OCI-LY7 (cell line): ENCODE measurements at places on chromosomes 2 and 18.

GRCh38 chr2:10457846-10458598 is 9.9 kb upstream of the ODC1 start:
- DNase-seq, result no peak

DNA sequence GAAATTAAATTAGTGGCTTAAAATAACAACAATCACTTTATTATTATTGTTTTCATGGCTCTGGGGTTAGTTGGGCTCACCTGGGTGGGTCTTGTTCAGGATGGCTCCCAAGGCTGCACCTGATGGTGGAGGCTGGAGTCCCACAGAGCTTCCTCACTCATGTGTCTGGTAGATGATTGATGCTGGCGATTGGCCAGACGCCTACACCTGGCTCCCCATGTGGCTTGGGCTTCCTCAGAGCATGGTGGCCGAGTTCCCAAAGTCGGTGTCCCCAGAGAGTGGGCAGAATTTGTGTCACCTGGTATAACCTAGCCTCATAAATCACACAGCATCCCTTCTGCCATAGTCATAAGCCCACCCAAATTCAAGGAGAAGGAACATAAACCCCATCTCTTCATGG is 18.2 kb downstream of the DBI start:
- DNase-seq, result no peak

DNA sequence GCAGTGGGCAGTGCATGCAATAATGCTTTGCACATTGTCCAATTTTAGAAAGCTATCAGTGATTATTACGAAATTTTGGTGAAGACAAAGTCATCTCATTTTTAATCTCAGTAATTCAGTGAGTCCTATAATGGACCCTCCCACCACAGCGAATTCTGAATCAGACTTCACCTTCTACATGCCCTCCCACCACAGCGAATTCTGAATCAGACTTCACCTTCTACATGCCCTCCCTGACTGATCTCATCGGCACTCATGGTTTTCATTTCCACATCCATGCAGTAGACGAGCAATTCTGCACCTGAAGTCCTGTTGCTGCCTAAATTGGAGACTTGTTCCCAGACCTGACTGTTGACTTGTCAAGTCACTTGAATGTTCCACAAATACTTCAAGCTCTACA is 522.3 kb downstream of the EIPR1 start:
- DNase-seq, result no peak

DNA sequence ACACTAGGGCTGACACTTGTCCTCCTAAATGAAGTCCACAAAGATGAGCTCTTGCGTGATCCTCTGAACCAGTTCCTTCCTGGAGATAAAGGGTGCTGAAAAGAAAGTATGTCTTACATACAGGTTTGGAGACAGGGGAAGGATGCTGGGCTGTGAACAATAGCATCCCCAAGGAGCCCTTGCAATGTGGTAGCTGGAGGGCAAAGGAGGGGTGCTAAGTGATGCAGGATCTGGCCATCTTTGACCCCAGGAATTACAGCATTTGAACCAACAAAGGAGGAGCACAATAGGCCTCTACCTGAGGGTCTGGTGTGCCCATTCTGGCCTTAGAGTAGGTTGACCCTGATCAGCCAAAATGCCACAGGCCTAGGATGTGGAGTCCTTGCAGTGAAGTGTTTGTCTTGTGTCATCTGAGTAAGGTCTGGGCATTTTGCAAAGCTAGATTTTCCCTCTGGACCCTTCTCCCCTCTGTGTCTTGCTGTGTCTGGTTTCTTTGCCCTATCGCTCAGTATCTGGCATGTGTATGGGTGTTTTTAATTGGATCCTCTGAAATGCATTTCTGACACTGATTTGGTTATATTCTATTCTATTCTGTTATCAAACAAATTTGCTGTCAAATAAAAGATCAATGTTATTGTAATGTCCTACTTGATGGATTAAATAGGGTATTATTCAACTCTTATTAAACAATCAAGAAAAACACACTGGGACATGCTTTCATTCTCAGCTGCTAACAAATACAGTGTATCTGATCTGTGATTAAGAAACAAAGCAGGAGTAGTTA is 364.8 kb upstream of the MEIS1 start:
- no peak for DNase-seq

DNA sequence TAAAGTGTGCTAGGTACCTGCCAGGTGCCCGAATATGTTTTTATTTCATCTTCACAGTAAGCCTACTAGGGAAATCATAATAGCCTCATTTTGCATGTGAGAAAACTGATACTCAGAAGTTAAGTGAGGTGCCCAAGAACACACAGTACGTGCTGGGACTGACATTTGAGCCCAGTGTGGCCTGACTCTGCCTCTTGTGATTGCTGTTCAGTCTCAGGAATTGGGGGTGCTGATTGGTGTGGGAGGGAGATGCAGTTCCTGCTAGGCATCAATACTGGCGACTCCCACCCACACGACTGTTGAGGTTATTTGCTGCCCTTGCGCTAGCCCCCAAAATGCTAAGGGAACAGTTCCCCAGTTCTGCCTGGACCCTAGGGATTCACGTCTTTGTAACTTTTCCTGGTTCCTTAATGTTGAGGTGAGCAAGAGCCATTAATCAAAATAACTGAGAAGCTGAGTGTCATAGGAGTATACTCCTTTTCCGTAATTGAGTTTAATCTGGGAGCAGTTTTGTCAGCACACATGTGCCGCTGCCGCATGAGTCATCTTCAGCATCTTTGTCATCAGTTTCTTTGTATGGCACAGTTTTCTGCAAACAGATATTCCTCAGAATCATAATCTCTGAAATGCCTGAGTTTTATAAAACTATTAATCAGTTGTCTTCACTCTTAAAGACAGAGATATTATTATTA is 120.7 kb downstream of the NCK2 start:
- DNase-seq, result no peak

DNA sequence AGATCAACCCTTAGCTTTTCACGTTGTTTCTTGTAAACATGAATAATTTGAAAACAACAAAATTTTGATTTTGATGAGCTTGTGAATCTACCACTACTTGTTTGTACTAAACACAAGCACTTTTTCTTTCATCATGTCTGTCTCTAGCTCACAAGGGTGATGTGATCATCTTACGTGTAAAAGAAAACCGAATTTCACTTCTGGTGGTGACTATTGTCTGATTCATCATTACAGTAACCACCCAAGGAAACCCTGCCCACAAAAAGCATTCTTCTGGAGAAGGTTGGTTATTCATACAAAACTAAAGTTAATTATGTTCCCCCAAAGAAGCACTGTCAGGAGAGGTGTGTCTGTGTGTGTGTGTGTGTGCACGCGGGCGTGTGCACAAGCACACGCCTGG is 285.4 kb downstream of the ZNF516 start:
- no peak for DNase-seq

DNA sequence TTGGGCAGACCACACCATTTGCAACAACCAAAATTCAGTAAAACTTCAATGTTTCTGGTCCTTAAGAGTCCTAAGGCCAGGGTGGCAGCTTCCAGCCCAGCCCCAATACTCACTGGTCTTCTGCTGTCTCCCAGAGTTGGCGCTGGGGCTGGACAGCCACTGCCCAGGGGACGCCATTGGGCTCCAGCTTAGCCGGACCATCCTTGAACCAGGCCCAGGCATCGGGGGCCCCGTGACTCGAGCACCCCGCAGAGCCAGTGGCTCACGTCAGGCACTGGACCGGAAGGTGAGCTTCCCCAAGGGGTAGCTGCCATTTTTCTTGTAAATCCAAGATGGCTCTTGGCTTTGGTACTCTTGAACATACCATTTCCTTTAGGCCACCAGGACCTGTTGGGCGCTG is 21.8 kb downstream of the SNED1 start:
- no peak for DNase-seq

GRCh38 chr18:12726774-12727550 is 24.1 kb downstream of the PSMG2 start:
- DNase-seq, result peak; percentile 76

GRCh38 chr2:235358981-235359471 is 134.8 kb upstream of the AGAP1 start:
- no peak for DNase-seq

DNA sequence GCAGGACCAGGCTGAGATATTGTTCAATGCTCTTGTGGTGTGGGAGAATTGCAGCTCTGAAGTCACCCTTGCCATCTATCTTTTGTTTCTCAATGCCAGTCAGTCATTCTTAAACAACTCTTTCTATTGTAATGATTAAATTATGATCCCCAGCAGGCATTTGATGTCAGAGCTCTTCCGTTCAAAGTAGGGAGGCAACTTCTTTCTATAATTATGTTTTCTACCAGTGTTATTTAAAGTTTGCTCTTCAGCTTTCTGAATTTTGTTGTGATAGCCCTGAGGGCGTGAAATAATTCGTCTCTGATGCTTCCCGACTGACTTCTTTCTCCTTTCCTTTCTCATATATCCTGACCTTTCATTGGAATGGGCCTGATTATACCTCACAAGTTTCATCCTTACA is 161.4 kb upstream of the KLHL14 start:
- no peak for DNase-seq

GRCh38 chr18:5630057-5630899 is 86.5 kb upstream of the EPB41L3 start:
- no peak for DNase-seq

DNA sequence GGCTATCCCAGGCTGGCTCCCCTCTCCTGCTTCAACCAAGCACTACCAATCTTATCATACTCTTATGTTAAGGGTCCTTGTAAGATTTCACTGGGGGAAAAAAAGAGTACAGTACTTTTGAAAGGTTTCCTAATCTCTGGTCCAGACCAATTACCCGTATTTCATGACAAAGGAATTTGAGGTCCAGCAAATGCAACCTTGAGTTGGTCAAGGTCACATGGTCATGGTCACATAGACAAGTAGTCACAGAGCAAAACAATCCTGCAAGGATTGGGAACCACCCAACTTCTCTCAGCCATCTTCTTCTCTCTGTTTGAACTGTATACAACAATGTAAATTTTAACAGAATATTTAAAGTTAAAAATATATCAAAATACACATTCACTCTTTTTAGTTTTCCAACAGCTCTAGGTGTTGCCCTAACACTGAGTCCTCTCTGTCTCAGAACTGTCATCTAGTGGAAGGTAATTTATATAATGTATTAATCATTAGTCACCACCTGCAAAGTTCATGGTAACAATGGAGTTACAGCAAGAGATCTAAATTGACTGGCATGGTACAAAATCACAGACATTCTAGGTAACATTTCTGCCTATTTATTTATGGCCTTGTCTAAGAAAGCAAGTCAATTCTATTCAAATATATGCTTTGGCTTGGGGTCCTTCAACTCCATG is 21.5 kb downstream of the DTNB start:
- DNase-seq, result no peak

GRCh38 chr2:219350710-219351221 is 18.2 kb upstream of the RESP18 start:
- DNase-seq, result no peak

DNA sequence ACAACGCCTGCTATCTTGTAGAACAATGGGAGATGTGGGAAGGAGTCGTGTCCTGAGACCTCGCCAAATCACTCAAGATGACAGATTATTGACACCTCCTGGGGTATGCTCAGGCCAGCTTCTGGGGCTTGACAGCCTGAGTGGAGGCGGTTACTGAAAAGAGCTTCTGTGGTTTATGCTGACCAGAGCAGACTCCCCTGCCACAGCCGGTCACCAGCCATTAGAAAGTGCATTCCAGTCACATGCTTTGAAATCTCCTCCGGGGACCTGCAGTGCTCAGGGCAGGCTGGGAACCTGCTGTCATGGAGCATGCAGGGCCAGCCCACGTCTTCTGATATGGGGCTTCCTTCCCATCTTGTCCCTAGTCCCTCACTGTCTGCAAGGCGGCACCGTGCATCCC is 215.9 kb downstream of the SEPTIN10 start:
- no peak for DNase-seq

DNA sequence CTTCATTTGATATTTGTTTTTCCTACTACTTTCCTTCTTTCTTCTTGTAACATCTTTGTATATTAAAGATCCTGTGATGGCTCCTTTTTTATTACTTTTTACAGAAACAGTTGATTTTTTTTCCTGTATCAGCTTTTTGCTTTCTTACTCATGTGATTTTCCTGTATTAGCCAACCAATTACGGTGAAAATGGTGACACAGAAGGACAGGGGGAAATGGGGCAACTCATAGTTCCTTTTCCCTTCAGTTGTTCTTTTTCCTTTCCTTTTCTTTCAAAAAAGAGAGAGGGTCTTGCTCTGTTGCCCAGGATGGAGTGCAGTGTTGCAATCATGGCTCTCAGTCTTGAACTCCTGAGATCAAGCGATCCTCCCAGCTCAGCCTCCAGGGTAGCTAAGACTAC is 117.8 kb downstream of the ATL2 start:
- DNase-seq, result no peak

DNA sequence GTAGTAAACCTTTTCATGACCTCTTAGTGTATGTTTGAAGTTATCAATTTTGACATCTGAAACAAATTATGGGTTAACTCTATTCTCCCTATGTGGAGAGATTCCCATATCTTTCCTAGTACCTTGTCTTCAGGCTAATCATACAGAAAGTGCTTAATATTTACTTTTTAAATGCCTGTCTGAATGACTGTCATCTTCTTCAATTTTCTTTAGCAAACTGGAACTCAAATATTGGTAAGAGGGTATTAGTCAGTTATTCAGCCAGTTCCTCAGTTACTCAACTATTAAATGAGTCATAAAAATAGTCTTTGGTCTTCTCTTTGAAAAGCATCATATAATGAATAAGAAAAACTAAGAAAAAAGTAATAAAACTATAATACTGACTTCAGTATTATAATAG is 1038.0 kb upstream of the PIK3C3 start:
- no peak for DNase-seq

DNA sequence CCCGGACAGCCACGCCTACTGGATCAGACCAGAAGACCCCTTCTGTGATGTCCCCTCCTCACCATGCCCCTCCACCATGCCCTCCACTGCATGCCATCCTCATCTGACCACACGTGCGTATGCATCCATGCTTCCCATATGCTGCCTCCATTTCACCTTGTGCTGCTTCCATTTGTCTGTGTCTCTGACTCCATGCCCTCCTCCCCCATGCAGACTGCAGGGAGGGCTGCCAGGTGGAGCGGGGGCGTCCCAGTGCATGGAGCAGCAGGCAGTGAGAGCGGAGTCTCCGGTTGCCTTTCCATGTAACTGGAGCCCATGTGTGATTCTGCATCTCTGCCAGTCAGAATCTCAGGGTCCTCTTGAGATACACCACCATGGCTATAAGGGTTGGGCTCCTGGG is 52.6 kb downstream of the COA5 start:
- no peak for DNase-seq

DNA sequence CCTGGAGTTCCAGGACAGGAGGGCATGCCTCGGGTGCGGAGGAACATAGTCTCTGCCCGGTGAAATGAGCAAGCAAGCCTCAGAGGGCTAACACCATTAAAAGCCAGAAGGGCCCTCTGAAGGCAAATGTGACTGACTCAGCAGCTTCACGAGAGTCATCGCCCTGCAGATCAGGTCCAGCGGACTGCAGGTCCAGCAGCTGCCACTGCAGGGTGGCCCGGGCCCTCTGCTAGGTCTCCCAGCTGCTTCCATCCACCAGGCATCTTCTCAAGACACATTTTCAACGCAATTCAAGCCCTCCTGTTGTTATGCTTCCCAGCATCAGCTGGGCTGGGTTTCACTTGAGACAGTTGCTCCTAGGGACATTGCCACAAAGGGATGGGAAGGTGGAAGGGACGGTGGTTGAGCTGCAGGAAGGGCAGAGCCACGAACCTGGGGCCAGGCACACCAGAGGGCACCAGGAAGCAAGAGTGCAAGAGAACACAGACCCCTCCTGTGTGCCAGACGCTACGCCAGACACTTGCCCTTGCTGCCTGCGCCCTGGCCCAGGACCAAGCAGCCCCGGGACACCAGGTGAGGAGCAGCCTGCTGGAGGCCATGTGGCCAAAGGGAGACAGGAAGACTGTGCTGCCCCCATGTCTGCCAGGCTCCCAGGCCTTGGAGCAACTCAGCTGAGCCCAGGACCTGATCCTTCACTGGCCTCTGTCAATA is 173.0 kb downstream of the HDAC4 start:
- DNase-seq, result no peak
